CD4-positive, alpha-beta T cell treated with Interleukin-17A for 4 hours (primary cell): ENCODE measurements at places on chromosomes 11 and 22.

DNA sequence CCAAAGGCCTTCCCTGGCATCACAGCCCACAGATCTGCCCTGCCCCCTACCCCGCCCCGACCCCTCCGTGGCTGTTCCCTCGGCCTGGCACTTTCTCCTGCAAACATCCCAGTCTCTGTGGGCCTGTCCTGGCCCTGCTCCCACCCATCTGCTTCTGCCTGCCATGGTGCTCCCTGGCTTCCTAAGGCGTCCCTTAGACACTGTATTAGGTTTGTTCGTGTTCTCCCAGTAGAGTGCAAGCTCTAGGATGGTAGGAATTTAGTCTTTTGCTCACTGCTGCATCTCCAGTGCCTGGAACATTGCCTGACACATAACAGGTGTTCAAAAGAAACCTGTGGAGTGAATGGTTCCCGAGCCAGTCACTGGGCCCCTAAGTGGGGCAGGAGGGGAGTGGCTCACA is 69.6 kb upstream of the PITPNB start:
- DNase-seq, result no peak

- no peak for DNase-seq
Observed at GRCh38 chr22:39502789-39503409, 809 bp downstream of the MIEF1 start.

DNA sequence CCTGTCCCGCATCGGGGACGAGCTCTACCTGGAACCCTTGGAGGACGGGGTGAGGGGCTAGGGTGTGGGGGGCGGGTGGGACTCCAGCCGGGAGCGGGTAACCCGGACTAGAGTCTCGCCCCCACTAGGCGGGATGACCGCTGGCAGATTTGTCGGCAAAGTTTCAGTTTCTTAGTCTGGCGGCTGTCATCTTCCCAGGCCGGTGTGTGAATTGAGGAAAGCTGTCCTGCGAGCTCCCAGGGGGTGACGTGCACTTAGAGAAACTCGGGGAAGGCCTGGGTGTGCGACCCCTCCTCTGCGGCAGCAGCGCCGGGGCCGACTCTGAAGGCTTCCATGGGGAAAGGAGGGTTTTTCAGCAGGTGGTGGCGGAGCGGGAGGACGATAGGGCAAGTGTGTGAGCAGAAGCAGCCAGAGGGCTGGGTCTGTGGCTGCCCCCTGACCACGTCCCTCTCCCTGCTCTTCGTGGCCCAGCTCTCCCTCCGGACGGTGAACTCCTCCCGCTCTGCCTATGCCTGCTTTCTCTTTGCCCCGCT is 463 bp downstream of the RAD9A start:
- no peak for DNase-seq

- DNase-seq, result no peak
Observed at GRCh38 chr22:44225812-44226211, 45.1 kb downstream of the PARVG start.

DNA sequence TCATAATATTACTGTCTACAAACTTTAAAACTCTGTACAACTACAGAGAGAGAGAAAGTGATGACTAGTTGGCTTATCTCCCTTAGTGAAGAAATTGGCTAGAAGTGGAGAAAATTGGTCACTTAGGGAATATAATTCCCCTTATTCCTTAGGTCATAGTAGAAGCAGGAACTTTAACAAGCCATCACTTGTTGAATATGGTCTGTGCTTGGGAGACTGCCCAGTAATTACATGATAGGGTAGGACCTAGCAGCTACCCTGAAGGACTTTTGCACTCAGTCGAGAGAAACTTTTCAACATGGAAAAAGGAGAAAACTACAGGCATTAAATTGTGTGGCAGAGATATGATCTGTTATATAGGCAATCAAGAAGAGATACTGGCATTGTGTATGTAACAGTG is 576.5 kb upstream of the CCDC90B start:
- no peak for DNase-seq

GRCh38 chr22:35039625-35040024 is 26.3 kb upstream of the ISX start:
- no peak for DNase-seq

GRCh38 chr22:22558071-22558971 is 744 bp downstream of the PRAME start:
- DNase-seq, result no peak

DNA sequence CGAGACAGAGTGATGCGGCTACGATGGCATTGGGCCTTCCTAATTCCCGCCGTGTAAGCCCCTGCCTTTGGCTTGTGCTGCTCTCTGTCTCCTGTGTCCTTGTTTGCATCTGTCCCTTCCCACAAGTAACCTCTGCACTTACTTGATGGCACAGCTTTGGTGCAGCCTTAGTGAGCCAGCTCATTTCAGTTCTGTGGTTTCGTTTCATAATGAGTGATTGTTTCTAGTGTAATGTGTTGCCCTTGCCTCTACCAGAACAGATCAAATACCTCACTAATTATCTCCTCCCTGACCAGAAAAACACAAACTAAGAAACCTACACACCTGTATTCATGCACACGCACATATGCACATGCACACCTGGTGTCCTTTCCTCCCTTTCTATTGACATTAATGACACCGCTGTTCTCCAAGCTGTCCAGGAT is 58.8 kb downstream of the GRK3 start:
- DNase-seq, result no peak

DNA sequence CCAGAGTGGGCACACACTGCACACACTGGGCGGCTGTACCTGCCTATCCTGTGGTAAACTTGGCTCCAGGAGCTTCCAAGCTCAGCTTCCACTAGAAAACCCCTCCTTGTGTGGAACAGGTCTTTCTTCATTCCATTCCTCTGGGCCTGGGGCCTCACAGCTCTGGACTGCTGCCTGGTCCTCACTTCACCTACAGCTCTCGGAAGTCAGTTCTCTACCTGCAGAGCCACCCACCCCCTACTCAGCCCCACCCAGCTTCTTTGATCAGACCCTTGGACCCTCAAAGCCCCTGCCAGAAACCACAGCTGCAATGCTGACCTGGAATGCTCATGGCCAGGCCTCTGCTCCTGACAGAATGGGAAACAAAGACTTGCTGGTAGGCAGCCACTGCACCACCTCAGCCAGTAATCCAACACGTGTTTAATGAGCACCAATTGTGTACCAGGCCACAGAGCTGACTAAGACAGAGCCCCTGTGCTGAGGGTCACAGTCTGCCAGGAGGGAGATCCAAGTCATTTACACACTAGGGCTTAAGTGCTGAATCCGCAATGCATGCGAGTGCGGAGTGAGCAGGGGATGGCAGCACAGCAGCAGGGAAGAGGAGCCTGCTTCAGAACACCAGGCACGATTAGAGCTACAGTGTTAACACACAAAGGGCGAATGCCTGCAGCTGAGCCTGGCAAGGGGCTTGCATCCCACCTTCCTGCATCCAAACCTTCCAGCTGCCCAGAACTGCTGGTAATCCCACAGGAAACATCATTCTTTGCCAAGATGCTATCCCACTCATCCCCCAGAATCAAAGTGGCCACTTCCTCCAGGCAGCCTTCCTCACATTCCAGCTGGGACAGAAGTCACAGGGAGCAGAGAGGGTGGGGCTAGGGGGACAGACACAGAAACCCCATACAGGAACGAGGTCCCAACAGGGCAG is 4.6 kb downstream of the GNB1L start:
- DNase-seq, result no peak

DNA sequence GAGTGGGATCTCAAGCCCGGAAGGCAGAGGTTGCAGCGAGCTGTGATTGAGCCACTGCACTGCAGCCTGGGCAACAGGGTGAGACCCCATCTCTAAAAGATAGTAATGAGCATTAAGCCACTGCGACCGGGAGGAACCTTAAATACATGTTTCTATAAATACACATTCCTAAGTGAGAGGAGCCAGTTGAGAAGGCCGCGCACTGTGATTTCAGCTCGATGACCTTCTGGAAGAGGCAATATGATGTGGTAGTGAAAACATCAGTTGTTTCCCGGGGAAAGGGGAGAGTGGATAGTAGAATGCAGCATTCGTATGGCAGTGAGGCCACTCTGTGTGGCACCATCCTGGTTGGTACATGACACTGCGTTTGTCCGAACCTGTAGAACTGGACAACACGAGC is 18.0 kb downstream of the PTDSS2 start:
- no peak for DNase-seq

DNA sequence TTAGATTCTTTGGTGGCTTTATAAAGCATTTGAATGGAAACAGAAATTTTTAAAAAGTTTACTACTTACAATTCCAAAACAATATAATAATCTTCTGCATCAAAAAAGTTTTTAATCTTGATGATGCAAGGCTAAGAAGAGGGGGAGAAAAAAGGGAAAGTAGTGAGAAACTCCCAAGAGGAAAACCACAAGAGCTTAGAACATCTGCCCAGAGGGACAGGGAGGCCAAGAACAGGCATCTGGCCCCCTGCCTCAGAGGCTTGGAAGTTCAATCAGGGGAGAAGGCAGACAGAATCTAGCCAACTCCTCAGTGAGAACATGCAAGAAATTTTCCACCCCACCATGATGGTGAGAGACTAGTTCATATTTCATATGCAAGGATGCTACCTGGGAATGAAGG is 23.8 kb upstream of the TTC28 start:
- no peak for DNase-seq

DNA sequence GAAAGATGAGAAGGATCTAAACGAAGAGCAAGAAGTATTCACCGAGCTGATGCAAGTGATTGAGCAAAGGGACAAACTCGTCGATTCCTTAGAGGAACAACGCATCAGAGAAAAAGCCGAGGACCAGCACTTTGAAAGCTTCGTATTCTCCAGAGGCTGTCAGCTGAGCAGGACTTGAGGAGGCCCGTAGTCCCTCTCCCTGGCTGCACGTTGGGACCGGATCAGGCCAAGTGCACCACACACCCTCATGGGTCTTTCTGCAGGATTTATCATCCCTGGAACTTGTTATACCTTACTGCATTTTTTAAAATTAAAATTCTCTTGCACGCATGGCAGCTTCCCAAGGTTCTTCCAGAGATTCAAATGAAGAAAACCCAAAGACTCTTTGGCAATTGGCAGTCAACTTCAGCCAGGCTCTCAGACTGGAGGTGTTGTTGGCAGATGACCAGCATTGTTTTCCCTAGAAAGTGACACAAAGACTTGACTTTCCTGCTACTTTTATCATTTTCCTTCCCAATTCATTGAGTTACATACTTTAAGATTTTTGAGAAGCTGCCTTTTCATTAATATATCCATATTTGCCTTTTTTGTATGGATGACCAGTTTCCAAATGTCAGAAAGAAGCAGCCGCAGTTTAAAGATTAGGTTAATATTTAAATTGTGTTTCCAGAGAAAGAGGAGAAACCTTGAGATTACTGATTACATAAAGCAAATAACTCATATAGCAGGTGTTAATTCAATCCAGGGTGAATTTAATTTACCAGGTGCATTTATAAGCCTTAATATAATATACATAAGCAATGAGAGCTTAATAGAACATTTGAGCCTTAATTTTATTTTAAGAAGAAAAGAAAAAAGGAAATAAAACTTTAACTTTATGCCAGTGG is 18.8 kb upstream of the PARVA start:
- no peak for DNase-seq

DNA sequence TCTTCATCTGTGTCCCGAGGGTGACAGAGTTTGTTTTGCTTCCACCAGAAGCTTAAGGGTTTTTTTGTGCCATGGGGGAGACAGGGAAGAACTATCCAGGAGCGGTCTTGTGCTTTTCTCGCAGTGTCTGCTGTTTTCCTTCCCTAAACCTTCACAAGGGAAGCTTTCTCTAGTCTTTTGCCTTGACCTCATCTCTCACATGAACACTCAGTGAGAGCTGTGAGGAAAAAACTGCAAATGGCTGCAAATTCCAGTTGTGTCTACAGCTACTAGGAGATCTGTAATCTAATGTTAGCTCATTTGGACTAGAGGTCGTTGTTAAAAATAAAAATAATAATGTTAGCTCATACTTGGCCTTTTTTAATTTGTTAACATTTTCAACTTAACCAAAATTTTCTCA is 264.7 kb upstream of the SESN3 start:
- DNase-seq, result no peak

DNA sequence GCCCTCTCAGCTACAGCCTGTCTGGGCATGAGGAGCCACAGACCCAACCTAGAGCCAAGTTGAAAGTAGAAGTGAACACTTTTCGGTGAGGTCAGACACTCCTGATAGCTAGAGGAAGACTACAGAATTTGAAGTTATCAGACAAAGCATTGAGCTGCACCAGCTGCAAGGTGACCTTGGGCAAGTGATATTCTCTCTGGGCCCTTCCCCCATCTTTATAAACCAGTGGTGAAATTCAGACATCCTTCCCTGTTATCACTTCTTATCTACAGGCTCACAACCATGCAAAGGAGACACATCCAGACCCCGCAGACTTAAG is 8.0 kb upstream of the PMM1 start:
- no peak for DNase-seq

- no peak for DNase-seq
Observed at GRCh38 chr22:37287550-37287951, 5.2 kb downstream of the CYTH4 start.

DNA sequence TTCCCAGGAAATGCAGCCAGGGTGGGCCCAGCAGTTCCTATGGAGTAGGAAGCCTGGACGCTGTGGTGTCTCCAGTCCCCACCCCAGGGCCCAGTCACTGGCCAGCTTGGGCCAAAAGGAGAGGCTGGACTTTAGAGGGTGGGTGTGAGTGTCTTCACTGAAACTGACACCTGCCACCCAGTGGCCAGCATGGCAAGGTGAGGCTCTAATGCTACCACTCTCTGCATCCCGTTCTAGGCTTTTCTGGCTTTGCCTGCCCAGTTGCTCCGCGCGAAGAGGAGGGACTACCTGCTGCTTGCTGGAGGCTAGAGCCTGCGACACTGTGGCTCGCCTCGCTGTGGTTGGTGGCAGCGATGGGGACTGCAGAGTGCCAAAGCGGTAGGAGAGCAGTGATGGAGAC is 35.4 kb downstream of the C22orf42 start:
- DNase-seq, result no peak

DNA sequence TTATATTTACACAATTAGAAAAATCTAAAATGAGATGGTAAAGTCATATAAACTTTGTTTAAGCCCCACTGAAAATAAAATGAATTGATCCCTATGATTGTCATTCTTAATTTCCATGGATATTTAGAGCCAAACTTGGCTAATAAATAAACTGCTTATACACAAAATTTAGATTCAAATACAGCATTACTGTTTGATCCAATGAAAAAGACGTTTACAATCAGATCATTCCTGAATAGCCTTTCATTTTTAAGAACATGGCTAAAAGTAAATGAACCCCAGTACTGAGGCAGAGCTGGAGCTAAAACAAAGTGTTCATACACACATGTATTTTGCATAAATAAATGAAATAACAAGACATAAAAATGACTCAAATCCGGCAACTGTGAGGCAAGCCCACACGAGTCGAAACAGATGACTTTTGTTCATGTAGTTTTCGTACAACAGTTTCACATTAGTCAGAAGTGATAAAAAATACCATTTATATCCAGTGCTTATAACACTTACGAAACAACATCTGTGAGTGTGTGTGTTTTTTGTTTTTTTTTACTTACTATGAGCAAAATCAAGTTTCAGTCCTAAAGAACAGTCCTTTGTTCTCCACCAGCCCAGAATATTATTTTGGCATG is 386.5 kb downstream of the SOX6 start:
- no peak for DNase-seq

DNA sequence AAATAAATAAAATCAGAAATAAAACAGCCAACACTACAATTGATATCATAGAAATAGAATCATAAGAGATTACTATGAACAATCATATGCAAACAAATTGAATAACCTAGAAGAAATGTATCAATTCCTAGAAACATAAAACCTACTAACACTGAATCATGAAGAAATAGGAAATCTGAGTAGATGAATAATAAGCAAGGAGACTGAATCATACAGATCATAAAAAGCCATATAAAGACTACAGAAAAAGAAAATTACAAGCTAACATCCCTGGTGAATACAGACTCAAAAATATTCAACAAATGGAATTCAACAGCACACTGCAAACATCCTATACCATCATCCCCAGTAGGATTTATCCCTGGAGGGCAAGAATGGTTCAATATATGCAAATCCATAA is 135.6 kb downstream of the SBF2 start:
- no peak for DNase-seq
